Kidney glomerular epithelial cell (primary cell): ENCODE measurements at places on chromosomes 5 and 9.

DNA sequence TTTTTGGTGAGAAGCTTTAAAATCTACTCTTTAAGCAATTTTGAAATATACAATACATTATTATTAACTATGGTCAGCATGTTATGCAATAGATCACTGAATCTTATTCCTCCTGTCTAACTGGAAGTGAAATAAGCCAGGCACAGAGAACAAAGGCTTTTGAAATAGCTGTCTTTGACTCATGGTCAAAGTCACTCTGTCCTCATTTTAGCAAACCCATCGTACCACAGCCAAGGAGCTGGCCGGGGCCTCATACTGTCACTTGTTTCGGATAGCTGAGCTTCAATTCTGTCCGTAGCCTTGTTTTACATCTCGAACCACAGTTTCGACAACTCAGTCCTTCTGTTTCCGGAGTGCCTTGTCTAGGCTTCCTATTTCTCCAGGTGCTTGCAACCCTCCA lies 19.2 kb downstream of the ADCY2 start:
- no peak for DNase-seq

- peak; percentile 27 for DNase-seq
Observed at GRCh38 chr5:20572614-20573013, 584.6 kb upstream of the CDH18 start.

- no peak for DNase-seq
Observed at GRCh38 chr5:19880859-19881436, 107.1 kb downstream of the CDH18 start.

DNA sequence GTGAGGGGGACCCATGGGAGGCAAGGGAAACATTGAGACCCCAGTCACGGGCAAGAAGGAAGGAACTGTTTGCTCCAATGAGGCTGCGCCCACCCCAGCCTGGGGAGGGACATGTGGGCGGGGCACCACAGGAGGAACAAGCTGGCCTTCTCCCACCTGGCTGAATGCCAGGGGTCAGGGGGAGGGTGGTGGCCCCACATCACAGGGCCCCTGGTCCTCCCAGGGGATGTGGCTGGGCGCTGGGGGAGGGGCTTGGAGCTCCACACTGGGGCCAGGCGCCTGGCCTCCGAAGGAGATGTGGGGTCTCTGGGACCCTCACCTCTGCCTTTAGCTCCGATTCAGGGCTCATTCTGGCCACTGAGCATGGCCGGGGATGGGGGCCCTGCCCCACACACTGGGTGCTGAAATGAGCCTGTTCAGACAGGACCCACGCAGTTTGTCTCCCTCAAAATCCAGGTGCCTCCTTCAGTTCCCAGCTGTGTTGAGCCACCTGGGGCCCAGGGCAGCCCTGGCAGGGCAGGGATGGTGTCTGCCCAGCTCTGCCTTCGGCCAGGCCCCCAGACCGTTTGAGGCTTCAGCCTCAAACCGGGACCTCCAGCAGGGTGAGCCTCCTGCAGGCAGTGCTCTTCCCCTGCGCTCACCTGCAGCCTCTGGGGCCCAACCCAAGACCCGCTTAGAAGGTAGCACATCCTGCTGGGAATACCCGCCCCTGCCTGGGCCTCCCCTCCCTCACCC lies 33.2 kb upstream of the NOTCH1 start:
- DNase-seq: no peak

- no peak for DNase-seq
Observed at GRCh38 chr5:170601619-170602018, 97.8 kb downstream of the KCNIP1 start.
